ENCODE measurements at places on chromosomes 5 and 9.

DNA sequence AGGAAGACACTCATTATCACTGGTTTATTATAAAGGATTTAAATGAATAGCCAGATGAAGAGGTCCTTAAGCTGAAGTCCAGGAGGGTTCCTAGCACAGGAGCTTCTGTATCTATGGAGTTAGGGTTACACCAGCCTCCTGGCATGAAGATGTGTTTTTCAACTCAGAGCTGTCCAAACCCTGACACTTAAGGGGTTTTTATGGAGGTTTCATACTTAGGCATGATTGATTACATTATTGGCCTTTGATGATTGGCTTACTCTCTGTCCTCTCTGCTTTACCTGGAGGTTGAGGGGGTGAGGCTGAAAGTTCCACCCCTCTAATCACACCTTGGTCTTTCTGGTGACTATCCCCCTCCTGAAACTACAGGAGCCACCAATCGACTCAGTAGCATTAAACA lies 84.9 kb upstream of the ZNF169 start:
- no peak for DNase-seq

DNA sequence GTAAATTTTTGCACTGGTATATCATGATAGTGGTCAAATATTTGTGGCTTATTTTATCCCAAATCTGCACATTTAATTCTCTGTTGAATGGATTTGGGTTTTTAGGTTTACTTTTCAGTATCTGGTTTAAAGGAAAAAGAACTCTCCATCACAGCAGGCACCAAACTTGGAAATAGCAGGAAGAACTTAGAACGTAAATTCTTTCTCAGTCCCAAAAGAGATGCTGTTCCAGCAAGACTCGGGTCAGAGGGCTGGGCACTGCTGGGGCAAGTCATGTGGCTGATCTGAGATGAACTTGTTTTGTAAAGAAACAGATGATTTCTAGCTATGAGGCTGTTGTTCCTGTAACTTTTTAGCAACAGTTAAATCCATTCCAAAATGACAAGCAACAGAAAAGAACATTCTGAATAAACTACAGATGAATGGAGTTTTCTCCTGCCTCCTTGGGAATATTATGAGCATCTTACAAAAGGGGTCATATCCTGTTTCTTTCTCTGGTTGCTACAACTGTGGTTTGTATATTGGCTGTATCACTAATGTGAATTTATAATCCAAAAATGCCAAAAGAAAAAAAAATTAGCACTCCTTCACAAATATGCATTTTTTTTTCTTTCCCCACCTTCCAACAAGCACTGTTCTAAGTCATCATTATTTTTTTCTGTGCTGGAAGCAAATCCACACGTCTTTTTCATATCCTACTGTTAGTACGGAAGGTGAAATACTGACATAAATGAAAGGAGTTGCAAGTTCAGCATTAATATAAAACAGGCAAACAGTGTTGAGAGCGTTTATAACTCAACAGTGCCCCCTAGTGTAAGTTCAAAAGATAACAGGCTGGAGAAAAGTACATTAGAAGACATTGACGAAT lies 31.1 kb downstream of the OR2K2 start:
- DNase-seq: peak; percentile 71

DNA sequence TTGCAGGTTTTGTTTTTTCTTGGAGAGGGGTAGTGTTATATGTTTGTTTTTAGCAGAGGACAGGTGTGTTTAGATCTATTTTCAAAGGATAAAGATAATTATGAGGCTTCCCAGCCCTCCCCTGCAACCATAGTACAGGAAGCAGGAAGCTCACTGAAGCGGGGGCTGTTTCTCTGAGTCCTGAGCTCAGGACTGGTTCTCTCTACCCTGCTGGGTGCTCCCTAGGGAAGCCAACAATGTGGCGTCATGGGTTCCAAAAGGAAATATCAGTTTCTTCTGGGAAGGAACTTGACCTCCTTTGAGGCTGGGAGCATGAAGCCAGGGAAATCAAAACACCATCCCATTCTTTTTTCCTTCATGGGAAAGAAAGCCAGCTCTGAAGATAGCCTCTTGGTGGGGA lies 62.2 kb downstream of the RAD23B start:
- no peak for DNase-seq

DNA sequence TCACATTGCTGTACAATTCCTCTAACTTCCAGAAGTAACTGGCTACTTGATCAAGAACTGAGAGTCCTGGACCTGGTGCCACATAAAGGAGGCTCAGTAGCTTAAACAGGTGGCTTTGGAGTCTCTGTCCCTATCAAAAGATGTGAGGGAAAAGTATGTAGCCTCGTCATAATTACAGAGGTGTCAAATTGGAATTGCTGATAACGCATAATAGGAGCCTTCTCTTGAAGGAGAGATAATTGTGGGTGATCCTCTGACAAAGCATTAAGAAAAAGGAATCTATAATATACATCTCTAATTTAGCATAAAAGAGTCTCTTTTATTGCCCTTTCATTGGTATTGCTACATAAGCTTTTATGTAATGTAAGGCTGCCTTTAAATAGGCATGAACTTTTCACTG lies 1246.4 kb upstream of the CDH9 start:
- no peak for DNase-seq

DNA sequence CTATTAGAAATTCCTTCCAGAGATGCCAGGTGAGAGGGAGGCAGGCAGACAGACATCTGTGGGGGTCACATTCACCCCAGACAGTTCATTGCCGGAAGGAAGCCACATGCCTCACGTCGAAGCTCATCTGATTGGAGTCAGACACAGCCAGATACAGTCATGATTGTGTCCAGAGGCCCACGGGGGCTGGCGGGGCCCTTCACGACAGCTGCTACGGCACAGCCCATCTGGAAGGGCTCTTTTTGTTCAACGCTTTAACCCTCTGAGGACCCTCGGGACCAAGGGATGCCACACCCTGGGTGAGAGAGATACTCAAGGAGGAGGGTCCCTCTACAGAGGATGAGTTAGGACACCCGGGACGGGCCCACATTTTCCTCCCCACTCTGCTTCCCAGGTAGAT lies 31.9 kb upstream of the GABRP start:
- peak; percentile 20 for DNase-seq

DNA sequence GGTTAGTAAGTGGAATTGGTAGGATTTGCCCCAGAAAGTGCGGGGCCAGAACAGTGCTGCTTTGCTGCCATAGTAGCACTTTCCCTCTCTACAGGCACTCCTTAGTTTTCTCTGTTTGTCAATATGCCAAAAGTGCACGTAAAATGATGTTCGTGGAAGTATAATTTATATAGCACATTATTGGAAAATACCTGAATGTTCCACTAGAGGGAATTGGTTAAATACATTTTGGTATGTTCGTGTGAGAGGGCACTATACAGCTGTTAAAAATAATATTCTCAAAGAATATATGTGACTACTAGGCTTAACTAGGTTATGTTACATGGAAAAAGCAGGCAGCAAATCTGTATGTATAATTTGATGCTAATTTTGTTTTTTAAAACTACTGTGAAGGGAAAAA lies 184.0 kb upstream of the GDNF start:
- DNase-seq: no peak

GRCh38 chr5:59358005-59358861 lies 535.3 kb downstream of the PDE4D start:
- no peak for DNase-seq

GRCh38 chr5:1876660-1877064 lies 6.1 kb downstream of the IRX4 start:
- DNase-seq: no peak

DNA sequence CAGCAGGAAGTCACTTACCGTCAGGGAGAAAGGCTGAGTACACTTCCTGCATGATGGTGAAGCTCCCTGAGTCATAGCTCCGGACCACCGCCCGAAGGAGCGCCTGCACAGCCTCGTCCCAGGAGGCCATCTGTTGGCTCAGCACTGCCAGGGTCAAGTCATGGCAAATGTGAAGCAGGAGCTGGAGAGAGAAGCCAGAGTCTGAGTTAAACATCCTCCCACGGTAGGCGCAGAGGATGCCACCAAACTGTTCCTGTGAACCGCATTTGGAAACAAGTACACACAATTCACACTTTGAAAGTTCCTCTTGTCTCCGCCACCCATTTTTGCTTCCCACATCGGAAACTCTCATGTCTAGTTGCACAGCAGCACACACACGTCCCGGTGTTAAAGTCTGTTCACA lies 33.9 kb downstream of the CNOT8 start:
- DNase-seq: no peak

Measured in NCI-H1105 treated with DMSO at 0.1 percent for 48 hours (cell line).